ENCODE measurements at places on chromosomes 16 and 17. TPM values are rescaled to one million over a fixed set of nuclear protein-coding genes. Genes with fewer than 3 reads are reported as not detected.

GRCh38 chr17:8679126-8679525, 48.6 kb upstream of the MYH10 start:
- no peak overlapping the region for H3K27ac ChIP-seq
- no peak for DNase-seq
- H3K36me3 ChIP-seq: no peaks in the 10 kb centered on the region
- H3K4me1 ChIP-seq: no peaks in the 10 kb centered on the region
- H3K4me3 ChIP-seq: no peak overlapping the region
- no peaks in the 10 kb centered on the region for H3K27me3 ChIP-seq

DNA sequence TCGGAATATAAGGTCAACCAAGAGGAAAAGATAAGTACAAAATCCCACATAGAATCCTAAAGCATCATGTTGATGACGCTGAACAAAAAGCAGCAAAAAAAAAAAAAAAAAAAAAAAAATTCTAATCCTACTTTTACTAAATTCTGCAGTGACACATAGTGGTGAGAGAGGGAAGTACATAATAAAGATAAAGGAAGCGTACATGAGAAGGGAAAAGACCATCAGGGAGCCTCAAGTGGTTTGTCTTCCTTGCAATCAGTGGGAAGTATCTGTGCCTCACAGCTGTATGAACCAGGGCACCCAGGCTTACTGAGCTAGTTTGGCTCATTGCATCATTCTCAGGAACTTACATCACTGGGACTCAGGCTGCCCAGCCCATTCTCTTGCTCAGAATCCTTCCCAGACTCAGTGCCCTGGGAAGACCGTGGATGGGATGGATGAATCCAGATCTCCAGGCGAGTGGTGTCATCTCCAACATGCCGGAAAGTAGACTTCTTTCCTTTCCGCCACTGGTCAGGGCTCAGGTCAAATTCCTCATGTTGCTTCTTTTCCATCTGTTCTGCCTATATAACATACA, 21.2 kb downstream of the SMG6 start:
- no peak overlapping the region for H3K4me3 ChIP-seq
- DNase-seq: no peak
- H3K36me3 ChIP-seq: no peaks in the 10 kb centered on the region
- no peaks in the 10 kb centered on the region for H3K4me1 ChIP-seq
- H3K27me3 ChIP-seq: no peaks in the 10 kb centered on the region

DNA sequence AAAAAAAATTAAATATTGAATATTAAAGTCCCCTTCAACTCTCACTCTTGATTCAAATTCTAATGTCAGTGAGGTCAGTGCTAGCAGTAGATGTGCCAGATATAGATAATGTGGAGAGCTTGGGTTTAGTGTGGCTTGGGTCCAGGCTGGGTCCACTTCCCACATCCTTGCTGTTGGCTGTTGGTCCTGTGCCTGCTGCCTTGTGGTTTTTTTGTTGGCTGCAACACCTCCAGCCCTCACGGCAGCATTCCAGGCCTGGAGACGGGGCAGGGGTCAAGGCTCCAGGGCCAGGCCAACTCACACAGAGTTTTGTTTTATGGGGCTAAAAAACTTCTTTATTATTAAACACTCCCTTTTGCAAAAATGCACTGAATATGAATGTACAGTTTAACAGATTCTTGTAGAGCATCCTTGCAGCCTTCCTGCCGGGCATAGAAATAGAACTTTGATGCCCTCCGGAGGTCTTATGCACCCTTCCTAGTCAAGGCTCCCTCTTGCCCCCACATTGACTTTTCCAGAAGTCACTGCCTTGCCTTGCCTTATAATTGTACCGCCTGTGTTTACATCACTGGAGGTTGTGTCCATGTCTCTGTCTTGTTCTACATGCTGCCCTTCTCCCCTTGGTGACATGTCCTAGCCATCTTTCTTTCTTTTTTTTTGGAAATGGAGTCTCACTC, 25.5 kb upstream of the MYO15B start:
- no peak overlapping the region for H3K4me3 ChIP-seq
- H3K36me3 ChIP-seq: no peaks in the 10 kb centered on the region
- no peak for DNase-seq
- H3K27ac ChIP-seq: no peak overlapping the region
- H3K27me3 ChIP-seq: no peaks in the 10 kb centered on the region

DNA sequence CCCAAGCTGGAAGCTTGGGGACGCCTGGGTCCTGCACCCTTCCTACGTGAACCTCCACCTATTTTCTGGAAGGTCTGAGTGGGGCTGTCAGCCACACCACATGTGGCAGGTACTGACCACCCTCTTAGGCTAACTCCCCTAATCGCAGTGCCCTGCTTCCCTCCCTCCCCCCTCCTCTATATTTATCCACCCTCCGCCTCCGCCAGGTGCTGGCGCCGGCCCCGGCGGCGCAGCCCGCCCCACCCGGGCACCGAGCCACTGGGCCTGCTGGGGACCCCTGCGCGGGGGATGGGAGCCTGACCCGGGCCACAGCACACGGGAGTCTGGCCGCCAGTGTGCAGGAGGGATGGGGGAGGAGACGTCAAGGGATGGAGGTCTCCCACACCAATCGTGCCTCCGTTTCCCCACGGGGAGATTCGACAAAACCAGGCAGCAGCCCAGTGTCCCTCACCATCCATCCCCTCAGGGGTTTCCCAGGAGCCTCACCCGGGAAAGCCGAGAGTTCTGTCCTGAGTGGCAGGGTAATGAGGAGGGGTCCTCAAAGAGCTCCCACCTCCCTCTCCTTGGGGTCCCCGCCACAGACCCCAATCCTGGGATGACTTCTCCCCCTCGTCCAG, 1.3 kb downstream of the PLEKHH3 start:
- H3K27ac ChIP-seq: no peak overlapping the region
- peaks cover 31% of the 10 kb centered on the region for H3K36me3 ChIP-seq
- no peak for DNase-seq
- peaks cover 99% of the 10 kb centered on the region for H3K4me1 ChIP-seq
- H3K27me3 ChIP-seq: peaks cover 63% of the 10 kb centered on the region
- peak overlapping the region; percentile 80 for H3K4me3 ChIP-seq

DNA sequence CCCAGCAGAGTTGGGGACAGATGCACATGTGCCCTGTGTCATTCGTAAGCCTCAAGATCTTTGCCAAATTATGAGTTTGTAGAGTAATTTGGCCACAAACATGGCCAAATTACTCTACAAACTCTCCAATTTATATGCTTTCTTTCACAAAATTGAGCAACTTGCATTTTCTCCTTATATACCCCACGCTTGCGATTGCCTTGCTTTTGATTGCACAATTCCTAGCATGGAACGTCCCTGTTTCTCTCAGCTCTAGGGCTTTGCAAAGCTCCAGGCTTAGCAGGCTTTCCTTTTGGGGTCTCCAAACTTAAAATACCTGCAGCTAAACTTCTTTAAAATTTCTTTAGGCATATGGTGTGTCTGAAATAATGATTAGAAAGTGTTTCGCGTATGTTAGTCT, 28.5 kb upstream of the MAF start:
- no peaks in the 10 kb centered on the region for H3K27me3 ChIP-seq
- no peak for DNase-seq
- no peak overlapping the region for H3K4me3 ChIP-seq
- H3K27ac ChIP-seq: no peak overlapping the region

DNA sequence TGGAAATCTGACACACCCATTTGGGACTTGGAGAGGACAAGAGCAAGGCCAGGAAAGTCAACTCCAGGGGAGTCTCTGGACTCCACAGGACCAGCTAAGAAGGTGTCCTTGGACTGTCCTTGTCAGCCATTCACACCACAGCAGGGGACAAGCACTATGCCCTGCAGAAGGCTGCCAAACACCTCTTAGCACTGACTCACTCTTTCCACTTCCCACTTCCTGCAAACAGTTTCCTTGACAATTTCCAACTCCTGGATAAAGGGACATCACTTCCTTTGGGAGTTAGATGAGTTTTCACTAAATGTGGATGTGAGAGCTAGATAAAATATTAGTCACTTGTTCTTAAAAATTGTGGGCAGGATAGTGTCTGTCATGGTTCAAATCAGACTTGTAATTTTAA, 37.8 kb upstream of the BCAR1 start:
- peak overlapping the region; percentile 76 for H3K27ac ChIP-seq
- H3K4me3 ChIP-seq: no peak overlapping the region
- DNase-seq: no peak
- H3K4me1 ChIP-seq: peaks cover 18% of the 10 kb centered on the region
- H3K36me3 ChIP-seq: peaks cover 21% of the 10 kb centered on the region

DNA sequence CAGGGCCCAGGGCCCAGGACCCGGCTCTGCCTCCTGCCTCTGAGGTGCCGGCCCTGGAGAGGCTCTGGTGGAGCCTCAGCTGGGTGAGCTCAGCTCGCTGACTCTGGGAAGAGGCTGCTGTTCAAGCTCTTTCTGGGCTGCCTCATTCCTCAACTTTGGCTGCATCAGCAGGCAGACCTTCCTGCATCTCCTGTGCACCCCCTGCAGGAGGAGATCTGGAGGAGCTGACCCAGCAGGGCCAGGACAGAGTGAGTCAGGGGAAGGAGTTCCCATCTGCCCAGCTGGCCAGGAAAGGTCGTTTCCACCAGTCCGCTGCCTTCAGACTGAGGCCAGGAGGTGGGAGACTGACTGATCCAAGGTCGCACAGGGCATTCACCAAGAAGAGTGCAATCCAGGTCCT, 10.7 kb downstream of the CRHR1 start:
- H3K4me3 ChIP-seq: no peak overlapping the region
- no peak for DNase-seq
- H3K27ac ChIP-seq: no peak overlapping the region
- no peaks in the 10 kb centered on the region for H3K36me3 ChIP-seq

DNA sequence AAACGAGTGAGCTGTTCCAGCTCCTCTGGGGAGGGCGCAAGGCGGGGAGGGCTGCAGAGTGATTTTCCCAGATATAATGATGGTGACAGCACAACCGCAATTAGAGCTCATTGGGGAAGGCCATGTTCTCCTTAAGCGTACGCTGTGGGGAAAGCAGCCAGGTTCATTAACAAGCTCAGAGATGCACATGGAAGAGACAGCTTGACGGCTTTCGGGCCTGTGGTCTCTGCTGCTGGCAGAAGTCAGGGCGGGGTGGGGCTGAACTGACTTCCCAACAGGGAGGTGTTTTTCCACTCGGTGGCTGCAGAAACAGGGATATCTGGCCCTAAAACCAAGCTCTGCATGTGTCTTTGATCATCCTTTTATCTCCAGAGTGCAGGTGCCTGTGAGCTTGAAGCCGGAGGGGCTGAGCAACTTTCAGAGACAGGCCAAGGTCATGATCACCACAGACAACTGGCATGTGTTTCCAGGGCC, 24.0 kb upstream of the CACNG1 start:
- no peak overlapping the region for H3K4me3 ChIP-seq
- H3K4me1 ChIP-seq: no peaks in the 10 kb centered on the region
- H3K36me3 ChIP-seq: no peaks in the 10 kb centered on the region
- DNase-seq: no peak

GRCh38 chr17:62966426-62967204, 580 bp downstream of the TANC2 start:
- peak overlapping the region; percentile 86 for H3K4me3 ChIP-seq
- peak; percentile 93 for DNase-seq
- peaks cover 8% of the 10 kb centered on the region for H3K27me3 ChIP-seq
- no peaks in the 10 kb centered on the region for H3K36me3 ChIP-seq
- H3K4me1 ChIP-seq: peaks cover 32% of the 10 kb centered on the region
- H3K27ac ChIP-seq: peak overlapping the region; percentile 84

GRCh38 chr17:57597531-57598453, 147.3 kb downstream of the CCDC182 start:
- no peaks in the 10 kb centered on the region for H3K27me3 ChIP-seq
- DNase-seq: no peak
- no peak overlapping the region for H3K4me3 ChIP-seq
- H3K4me1 ChIP-seq: peaks cover 35% of the 10 kb centered on the region
- peak overlapping the region; percentile 70 for H3K27ac ChIP-seq

The TBX6 gene
- 0.66 TPM for total RNA-seq

The ADGRG3 gene
- 33.7 TPM for total RNA-seq

The CLUH gene
- 50.1 TPM for total RNA-seq

The ATP2C2 gene
- 8.1 TPM for total RNA-seq

The ABCC12 gene
- not detected for total RNA-seq

The HBA2 gene
- 9,081 TPM for total RNA-seq

The TPPP3 gene
- 4.2 TPM for total RNA-seq

The OR1A1 gene
- total RNA-seq: not detected

The PHKG2 gene
- 34.0 TPM for total RNA-seq

The TMEM100 gene
- total RNA-seq: 2.4 TPM

Data from spleen (tissue), 13 donors.